ENCODE measurements at places on chromosomes 2 and 18.

DNA sequence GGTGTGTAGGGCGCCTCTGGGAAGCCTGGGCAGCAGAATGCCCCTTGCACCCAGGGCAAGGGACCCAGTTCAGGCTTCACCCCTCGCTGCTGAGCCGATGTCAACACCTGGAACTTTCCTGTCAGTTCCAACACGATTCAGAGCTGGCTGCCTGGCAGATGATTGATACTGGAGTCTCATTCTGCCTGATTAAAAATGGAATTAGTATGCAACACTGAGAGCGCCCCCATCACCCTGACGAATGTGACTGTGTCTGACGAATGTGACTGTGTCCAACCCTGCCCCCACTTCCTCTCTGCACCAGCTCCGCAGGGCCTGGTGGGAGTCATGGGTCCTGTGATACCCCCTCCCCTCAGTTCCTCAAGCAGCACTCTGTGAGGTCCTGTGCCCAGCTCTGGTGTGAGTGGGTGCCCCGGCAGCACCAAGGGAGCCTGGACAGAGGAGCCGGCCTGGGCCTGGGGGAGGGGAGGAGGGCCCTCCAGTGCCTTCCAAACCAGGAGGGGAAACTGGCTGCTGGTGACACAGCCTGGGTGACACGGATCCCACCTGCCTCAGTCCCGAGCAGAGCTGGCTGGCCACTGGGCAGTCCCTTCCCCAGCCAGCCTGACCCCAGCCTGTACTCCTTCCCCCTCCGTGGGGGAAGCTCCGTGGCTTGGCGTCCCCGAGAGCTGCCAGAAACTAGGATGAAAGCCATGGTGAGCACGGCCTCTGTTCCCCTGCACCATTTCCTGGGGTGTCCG lies 41.4 kb upstream of the ALPP start:
- DNase-seq: no peak

- DNase-seq: no peak
These were observed 11.5 kb downstream of the TEX44 start for GRCh38 chr2:231604101-231604684.

GRCh38 chr18:6868033-6868432 lies 138.5 kb downstream of the ARHGAP28 start:
- no peak for DNase-seq

DNA sequence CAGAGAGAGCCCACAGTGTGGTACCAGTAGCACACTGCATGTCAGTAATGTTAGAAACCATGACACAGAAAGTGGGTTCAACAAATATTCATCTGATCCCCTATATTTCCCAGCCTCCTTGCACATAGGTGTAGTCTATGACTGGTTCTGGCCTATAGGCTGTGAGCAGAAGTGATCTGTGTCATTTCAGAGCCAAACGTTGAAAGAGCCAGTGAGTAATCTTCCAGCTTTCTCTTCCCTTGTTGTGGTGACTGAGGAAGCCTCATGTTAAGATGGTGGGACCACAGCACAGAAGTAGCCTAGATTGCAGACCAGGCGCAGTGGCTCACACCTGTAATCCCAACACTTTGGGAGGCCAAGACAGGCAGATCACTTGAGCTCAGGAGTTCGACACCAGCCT lies 4.1 kb downstream of the TMEM237 start:
- no peak for DNase-seq

- no peak for DNase-seq
These were observed 149.7 kb downstream of the HNMT start for GRCh38 chr2:138113871-138114525.

DNA sequence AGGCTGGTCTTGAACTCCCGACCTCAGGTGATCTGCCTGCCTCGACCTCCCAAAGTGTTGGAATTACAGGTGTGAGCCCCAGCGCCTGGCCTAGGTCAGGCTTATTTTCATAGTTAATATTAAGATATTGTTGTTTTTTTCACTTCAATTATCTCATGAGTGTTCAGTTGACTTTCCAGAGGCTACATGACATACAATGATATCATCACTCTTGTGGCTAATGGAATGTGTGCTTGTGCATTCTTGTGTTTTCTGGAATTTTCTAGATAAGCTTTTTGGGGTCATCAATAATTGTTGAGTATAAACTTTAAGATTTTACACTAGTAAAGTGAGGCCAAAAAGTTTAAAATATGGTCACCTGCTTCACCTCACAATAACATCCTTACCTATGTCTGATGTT lies 180.9 kb downstream of the FIGN start:
- no peak for DNase-seq

DNA sequence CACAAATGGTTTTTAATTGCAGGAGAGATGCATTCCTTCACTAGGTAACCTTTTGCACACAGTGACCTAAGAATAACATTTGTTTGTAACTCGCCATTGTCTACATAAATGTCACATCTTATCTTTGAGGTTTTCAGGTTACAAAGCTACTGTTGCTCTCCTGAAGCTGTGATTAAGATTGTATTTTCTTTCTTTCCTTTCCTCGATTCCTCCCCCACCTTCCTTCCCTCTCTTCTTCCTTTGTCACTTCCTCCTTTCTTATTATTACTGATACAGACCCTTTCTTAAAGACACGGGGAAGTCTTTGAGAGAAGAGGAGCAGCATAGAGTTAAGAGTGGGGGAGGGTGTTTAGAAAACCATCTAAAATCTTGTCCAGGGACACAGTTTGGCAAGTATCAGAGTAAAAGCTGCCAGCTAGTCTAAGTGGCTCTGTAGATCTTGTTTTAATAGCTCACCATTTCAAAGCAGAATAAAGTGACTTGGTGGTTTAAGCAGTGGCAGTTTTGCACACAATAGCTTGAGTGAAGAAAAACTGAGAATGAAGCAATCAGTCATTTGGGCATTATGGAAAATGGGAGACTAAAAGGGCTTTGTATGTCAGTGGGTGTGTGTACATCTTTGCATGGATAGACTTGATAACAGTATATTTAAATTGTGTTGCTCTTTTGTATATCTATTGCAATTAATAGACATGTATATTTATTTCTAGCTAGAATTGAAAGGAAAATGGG lies 10.9 kb downstream of the CERS6 start:
- DNase-seq: no peak

DNA sequence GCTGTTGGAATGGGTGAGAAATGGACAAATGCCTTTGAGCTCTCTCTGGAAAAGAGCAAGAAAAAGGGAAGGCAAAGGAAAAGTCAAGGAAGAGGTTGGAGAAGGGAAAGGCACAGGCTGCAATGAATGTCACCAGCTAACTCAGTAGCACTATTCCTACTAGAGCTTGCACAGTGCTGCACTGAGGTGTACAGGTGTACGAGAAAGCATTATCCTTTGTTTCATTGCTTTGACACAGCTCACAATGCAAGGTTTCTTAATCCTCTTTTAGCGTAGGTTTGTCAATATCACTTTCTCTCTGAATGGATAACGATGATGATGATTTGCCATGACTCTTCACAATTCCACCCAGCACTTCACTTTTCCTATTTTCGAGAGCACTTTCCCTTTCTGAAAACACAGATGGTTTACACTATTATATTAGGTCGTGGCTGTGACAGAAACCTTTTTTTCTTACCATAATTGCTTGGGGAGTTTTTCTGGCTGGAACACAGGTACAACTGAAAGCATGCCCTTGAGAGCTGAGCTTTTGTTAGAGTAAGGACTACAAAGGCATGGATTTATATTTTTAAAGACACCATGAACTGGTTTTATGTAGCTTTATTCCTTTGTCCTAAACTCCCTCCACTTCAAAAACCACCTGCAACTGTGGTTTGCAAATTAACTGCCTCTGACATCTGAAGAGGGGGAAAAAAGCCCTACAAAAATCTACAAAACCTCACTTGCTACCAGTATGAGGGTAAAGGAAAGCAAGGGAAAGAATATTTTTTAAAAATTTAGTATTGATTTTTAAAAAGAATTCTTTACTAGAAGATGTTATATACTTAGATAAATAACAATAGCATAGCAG lies 265.5 kb downstream of the TGIF1 start:
- DNase-seq: no peak

DNA sequence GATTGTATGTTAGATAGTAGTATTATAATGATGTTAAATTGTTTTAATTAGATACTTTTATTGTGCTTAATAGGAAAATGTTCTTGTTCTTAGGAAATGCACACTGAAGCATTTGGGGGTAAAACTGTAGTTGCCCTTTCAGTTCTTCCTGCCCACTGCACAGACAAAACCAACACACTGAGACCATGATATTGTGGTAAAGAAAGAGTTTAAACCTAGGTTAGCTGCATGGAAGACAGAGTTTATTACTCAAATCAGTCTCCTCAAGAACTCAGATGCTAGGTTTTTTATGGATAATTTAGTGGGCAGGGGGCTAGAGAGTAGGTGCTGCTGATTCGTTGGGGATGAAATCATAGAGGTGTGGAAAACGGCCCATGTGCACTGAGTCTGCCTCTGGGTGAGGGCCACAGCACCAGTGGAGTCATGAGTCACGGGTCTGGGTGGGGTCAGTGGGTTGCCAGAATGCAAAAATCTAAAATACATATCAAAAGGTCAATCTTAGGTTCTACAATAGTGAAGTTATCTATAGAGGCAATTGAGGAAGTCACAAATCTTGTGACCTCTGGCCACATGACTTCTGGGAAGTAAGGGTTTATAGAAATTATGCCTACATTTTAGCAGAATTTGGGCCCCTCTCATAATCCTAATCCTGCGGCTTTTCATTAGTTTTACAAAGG lies 283.4 kb upstream of the FBXO11 start:
- no peak for DNase-seq

DNA sequence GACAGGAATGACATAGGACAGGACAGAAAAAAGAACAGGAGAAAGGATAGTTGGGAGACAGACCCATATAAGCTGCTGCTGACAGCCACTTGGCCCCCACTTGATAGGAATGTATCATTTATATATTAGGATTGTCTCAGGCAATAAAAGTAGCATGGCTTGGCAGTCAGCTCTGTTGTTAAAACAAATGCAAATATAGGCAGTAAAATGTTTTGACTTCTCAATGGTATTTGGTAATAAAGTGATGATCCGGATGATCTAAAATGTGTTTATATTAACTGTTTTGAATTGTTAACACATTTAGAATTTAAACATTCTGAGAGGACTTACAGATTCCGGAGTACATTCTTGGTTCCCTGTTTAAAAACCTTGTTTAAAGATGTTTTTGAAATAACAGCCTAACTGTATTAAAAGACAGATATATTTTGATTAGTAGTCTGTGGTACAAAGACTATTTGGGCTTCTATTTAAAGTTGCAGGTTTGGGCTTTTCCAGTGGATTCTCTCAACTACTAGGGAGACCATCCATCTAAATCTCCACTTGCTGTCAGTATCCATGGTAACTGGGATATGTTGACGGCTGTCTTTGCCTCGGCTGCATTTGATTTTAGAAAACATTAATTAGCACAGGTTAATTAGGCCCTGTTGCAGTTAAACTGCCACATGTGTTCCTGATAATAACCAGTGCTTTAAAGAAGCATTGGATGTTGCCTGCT lies 147.6 kb downstream of the ESCO1 start:
- DNase-seq: no peak

DNA sequence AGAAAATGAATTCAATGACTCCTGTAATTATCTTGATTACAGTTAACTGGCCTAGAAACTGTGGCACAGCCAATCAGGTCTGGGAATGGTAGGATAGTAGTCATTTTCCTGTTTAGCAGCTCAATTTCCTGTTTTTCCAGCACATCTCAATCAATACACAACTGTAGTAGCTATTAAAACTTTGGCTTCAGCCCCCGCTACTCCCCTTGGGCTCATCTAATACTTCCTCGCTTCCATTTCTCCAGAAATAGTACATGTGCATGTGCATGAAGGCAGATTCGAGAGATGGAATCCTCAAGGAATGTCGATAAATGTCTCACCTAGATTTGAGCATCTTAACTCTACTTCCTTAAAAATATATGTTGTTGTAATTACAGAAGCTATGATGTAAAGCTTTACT lies 9.7 kb downstream of the COBLL1 start:
- no peak for DNase-seq

DNA sequence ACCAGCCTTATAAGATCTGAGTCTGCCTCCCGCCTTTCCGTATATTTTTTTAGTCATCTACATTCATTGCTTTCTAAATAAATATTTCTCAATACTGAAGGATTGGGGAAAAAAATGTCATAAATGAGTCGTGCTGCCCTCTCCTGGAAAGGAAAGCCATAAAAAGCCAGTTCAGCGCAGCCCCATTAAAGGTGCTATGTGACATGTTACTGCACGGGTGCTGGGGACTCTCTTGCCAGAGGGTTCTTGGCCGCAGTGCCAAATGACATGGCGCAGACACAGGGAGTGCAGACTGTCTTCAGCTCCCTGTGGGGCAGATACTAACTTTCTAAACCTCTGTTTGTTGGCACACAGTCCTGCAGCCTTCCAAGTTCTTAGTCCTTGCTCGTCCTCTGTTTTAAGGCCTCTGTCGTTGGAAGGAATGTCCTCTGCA lies 53.7 kb upstream of the MAP3K20 start:
- no peak for DNase-seq

GRCh38 chr18:57353940-57354461 lies 1.6 kb downstream of the ST8SIA3 start:
- DNase-seq: peak; percentile 57

- DNase-seq: no peak
These were observed 129.7 kb downstream of the PTPRM start for GRCh38 chr18:7696780-7697179.

DNA sequence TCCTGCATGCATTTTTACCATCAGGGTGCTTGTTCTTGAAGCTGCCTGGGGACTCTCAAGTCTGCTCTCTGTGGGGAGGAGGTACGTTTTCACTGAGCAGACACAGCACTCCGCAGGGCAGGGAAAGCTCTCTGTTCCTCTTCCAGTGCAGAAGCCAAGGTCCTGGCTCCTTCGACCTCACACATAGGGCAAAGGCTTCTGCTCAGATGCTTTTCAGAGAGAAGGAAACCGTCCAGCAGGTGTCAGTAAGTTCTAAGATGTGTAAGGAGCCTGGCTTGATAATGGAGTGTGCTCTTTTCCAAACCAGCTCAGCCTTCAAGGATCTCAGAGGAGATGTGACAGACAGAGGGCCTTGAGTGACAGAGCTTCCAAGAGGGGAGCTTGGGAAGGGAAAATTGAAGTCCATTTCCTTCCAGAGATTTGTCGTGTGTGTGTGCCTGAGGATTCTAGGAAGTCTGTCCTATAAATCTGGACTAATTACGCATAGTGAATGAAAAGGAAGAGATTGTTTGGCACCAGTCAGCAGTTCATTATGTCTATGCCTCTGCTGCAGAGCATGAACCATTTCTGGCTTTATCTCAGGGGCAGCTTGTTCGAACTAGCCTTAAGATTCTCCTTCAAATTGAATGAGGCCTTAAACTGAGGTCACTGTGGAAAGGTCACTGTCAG lies 67.3 kb upstream of the UPP2 start:
- DNase-seq: peak; percentile 28

- no peak for DNase-seq
These were observed 4.1 kb upstream of the AQP4 start for GRCh38 chr18:26869640-26870039.

GRCh38 chr2:63192889-63193774 lies 142.5 kb downstream of the OTX1 start:
- no peak for DNase-seq

- no peak for DNase-seq
These were observed 57.5 kb downstream of the AP1S3 start for GRCh38 chr2:223779877-223780276.

GRCh38 chr2:20674974-20675679 lies 8.2 kb downstream of the GDF7 start:
- no peak for DNase-seq

- no peak for DNase-seq
These were observed 28.0 kb downstream of the STAT4 start for GRCh38 chr2:191122638-191123294.

- DNase-seq: no peak
These were observed 1.5 kb downstream of the LOXL3 start for GRCh38 chr2:74551942-74552913.

All from left renal cortex interstitium (tissue), 4 donors.